ENCODE measurements at places on chromosomes 2 and 18.

- peak; percentile 52 for DNase-seq
Observed at GRCh38 chr18:50079571-50080295, 115.2 kb downstream of the MYO5B start.

DNA sequence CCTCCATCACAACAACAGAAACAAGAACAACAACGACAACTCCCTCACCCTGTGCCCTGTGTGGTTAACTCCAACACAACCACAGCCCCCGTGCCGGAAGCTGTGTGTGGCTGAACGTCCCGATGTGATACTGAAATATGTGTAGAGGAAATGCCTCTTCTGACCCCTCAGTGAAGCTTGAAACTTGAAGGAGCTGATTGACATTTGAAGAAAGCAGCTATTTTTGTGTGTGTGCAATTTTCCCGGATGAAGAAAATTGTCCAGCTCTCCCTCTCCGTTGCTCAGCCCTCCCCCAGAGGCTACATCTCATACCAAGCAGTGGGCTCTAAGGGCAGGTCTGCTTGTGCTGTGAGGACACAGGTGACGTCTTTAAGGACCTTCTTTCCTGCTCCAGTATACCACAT, 173.8 kb downstream of the ICOS start:
- no peak for DNase-seq

GRCh38 chr2:143937723-143938350, 582.1 kb downstream of the ZEB2 start:
- DNase-seq, result peak; percentile 21

DNA sequence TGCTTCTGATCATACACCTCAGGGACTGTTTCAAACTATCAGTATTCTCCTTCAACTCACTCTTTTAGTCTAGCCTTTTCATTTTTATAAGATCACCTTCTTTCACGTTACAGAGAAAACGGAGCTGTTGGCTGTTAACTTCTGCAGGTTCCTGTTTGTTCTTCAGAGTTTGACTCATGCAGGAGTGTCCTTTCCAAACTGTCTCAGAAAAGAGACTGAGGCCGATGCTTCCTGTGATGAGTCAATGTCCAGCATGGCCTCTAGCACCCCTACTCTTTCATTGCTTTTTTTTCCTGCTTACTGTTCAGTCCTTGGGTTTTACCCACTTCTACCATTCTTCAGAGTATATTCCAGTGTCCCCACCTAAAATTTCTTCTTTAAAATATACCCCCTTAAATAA, 240.8 kb upstream of the RGPD4 start:
- DNase-seq, result no peak

- no peak for DNase-seq
Observed at GRCh38 chr2:166147883-166148282, 20.1 kb upstream of the SCN1A start.

- DNase-seq, result no peak
Observed at GRCh38 chr2:54671010-54671409, 52.5 kb upstream of the EML6 start.

DNA sequence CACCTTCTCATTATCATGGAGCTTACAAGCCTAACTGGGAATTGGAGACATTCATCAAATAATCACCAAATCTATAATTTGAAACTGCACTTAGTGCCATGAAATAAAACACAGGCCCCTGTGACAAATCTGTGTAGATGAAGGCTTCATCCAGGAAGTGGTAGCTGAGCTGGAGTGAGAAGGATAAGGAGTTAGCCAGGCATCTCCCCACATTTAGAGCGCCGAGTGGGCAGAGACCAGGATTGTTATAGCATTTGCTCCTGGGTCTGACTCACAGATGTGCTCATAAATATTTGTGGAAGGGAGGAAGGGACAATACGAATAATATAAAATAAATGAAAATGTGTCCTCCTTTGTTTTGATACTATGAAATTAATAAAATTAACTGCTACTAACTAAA, 2.5 kb upstream of the MAT2A start:
- no peak for DNase-seq

GRCh38 chr2:47629501-47630460, 153.2 kb upstream of the MSH6 start:
- DNase-seq, result no peak

GRCh38 chr18:34280653-34281052, 55.9 kb upstream of the NOL4 start:
- DNase-seq, result no peak

- no peak for DNase-seq
Observed at GRCh38 chr18:12597760-12598159, 60.1 kb downstream of the SPIRE1 start.

- no peak for DNase-seq
Observed at GRCh38 chr2:54789878-54790277, 66.4 kb downstream of the EML6 start.

GRCh38 chr2:142848023-142848606, 29.3 kb upstream of the KYNU start:
- no peak for DNase-seq

- DNase-seq, result no peak
Observed at GRCh38 chr2:12061286-12062052, 315.0 kb downstream of the LPIN1 start.

DNA sequence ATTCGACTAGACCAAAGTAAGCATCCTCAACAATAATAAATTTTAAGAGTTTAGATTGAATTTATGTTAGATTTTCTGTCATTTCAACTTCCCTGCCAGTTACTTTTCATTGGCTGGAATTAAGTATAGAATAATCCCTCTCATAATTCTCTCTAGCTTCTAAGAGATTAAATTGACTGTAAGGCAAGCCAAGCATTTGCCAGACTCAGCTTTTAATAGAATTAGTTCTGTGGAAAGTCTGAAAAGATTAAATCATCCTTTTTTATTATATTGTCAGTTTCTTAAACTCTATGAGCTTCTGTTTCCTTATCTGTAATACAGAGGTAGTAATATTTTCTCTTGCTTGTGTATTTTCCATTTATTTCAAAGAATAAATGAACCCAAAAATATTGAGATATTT, 77.9 kb upstream of the ZNF804A start:
- DNase-seq, result no peak

- DNase-seq, result no peak
Observed at GRCh38 chr2:45458909-45459563, 152.0 kb downstream of the SRBD1 start.

GRCh38 chr2:130825231-130825965, 11.3 kb upstream of the ARHGEF4 start:
- DNase-seq, result peak; percentile 59

- no peak for DNase-seq
Observed at GRCh38 chr2:114009205-114009944, 119.5 kb downstream of the ACTR3 start.

DNA sequence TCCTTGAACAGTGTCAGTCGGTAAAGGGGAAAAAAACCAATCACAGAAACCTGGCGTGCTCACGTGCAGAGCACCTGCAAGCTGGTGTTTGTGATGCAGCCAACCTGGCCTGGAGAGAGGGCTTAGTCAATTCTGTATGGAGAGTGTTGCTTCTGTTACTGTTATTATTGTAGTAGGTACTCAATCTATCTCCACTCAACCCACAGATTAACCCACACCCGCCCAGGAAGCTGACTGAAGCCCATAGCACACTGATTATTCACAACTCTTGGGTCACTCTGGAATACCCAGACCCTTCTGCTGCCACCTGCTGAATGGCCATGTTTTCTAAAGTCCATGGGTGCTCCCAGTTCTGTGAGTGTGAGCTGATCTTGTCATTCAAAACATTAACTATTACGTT, 53.9 kb downstream of the TNFRSF11A start:
- no peak for DNase-seq

DNA sequence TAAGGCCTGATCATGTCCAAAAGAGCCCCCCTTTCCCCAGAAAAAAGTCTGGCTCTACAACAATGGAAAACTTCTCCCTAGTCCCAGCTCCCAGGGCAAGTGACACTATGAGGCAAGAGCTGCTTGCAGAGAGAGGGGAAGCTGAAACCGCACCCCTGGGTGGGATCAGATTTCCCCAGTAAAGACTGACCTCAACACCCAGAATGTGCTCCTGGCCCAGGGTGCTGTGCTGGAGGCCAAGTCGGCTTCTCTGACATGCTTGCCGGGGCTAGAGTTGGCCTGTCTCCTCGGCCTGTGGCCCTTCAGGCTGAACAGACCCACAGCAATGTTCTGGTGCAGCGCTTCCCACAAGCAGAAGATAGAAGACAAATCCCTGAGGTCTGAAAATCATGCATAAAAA, 18.4 kb upstream of the ST8SIA3 start:
- DNase-seq, result no peak

DNA sequence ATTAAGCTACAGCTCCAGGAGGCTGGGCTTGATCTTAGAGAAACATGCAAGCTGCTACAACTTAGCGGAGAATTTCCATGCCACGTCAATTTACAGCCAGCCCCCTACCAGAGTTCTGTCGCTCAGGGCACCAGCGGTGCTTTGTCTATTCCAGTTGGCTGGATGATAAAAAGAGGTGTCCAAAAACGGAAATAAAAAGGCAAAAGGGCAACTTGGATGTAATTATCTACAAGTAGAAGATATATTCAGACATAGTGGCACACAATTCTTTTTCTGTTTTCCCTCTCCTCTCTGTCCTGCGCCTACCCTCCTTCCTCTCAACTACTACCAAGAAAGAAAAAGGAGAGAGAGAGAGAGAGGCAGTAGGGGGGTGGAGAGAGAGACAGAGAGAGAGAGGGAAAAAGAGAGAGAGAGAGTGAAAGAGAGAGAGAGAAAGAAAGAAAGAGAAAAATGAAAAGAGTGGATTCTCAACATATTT, 363 bp upstream of the RFTN2 start:
- no peak for DNase-seq

- DNase-seq, result no peak
Observed at GRCh38 chr2:207589143-207589542, 36.1 kb downstream of the METTL21A start.

GRCh38 chr2:191951376-191951775, 104.5 kb upstream of the CAVIN2 start:
- DNase-seq, result no peak

DNA sequence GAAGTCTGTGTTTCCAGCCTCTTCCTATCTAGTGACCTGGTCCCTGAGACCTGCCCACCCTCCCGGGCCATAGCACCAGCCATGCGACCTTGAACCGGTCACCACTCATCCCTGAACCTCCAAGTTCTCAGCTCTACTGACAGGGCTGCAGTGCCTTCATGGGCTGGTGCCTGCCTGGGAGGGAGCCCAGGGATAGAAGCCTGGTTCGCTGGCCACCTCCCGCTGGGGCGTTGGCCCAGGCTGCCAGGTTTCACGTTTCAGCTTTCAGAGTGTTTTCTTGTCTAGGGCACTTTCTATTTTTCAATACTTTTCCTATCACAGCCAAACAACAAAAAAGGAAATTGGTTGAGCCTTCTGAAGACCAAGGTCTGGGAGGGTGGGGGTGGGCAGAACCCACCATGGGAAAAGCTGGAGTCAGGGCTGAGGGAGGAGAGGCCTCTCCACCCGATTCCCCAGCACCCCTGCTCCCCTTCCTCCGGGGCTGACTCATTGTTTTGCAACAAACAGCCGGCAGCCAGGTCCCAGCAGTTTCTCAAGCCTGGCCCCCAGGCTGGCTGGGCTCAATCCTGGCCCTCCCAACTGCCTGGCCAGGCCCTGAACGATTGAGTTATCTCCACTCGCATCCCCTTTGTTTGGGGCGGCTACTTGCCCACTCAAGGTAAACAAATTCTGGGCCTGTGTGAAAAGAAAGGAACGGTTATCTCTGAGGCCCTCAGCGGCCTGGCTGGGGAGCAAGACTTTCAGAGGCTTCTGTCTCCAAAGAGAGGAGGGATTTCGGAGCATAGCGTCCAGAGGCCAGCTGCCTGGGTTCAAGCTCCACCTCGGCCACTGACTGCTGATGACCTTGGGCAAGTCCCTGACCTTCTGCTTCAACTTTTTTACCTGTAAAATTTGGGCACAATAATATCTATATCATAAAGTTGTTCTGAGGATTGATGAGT, 47.5 kb downstream of the ZFP36L2 start:
- no peak for DNase-seq

Measured in anterior cingulate cortex (tissue), 58 donors.